ENCODE measurements at places on chromosomes 12 and 14.

DNA sequence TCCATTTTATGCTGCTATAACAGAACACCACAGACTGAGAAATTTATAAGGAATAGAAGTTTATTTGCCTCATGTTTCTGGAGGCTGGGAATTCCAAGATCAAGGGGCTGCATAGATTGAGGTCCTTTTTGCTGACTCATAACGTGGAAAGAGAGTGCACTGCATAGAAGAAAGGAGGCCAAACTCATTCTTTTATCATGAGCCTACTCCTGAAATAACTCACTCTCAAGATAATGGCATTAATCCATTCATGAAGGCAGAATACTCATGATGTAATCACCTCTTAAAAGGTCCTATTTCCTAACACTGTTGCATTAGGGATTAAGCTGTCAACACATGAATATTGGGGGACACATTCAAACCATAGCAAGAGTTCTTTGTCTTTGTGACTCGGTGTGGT lies 60.0 kb upstream of the FBXO33 start:
- no peak for DNase-seq

DNA sequence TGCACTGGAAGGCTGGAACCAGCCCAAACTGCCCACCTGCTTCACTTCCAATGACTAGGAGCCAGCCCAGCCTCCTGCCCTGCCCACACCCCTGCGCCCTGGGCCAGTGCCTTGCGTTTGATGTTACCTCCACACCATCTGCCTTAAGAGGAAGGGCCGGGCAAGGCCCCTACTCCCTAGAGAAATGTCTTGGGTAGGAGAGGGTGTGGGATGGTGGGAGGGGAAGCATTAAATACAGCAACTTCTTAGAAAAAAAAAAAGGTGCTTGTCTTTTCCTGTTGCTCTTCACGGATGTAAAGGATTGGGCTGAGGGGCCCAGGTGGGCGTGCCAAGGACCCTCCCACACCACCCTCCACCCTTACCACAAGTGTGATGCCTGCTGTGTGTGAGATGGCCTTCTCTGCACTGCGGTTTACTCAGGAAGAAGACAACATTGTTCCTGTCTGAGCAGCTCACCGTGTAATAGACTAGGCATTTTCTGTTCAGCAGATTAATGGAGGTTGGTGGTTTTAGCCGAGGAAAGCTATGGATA lies 99.9 kb downstream of the NINJ2 start:
- no peak for DNase-seq

- no peak for DNase-seq
Observed at GRCh38 chr12:29858270-29858786, 74.6 kb upstream of the TMTC1 start.

DNA sequence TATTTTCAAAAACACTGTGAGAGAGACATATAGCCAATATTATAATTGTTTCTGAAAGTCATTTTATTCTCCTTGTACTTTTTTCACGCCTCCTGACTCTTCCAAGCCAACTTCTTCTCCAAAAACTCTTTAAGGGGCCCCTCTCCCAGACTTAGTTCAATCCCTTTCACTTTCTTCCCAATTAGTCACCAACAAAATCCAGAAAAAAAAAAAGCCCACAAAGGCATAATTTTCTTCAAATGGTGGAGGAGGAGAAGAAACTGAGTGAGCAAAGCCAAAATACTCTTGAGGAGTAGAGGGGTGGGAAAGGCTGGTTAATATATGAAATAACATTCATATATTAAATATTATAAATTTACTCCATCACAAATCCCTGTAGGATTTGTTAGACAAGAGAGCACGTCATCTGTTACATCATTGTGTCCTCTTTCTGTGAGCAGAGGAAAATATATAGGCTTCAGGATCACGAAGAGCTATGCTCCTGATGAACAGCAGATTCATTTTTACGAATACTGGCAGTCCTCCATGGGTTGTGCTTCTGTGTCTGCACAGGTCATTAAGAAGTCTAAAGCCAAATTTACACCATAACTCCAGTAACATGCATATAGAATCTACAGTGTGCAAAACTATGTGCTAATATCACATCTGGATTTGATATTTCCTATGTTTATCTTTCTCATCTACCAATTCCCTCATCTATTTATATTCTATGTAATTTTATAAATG lies 25.9 kb upstream of the NID2 start:
- DNase-seq, result no peak

GRCh38 chr12:44874981-44875416 lies 1.1 kb downstream of the NELL2 start:
- DNase-seq, result no peak

- no peak for DNase-seq
Observed at GRCh38 chr14:26959437-26959836, 361.6 kb upstream of the NOVA1 start.

GRCh38 chr12:31011746-31012566 lies 61.7 kb upstream of the DDX11 start:
- DNase-seq, result no peak

DNA sequence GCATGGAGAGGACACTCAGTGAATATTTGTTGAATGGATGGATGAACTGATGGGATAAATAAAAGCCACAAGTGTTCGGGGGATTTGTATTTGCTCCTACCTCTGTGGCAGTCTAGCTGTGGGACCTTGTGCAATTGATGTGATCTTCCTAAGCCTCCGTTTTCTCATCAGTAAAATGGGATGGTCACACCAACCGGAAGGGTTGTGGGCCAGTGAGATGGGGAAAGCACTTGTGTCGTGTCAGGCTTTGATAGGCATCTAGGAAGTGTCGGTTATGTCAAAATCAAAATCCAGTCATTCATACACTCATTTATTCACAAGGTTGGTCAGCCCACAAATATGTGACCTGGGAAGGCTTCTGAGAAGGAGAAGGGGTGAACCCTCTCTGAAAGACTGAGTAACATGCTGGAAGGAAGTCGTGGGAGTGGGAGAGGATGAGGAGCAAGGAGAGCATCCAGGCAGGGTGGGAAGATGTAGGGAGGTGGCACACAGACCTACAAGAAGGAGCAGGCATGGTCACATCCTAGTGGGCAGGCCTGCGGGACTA lies 7.8 kb upstream of the SERPINA9 start:
- no peak for DNase-seq

DNA sequence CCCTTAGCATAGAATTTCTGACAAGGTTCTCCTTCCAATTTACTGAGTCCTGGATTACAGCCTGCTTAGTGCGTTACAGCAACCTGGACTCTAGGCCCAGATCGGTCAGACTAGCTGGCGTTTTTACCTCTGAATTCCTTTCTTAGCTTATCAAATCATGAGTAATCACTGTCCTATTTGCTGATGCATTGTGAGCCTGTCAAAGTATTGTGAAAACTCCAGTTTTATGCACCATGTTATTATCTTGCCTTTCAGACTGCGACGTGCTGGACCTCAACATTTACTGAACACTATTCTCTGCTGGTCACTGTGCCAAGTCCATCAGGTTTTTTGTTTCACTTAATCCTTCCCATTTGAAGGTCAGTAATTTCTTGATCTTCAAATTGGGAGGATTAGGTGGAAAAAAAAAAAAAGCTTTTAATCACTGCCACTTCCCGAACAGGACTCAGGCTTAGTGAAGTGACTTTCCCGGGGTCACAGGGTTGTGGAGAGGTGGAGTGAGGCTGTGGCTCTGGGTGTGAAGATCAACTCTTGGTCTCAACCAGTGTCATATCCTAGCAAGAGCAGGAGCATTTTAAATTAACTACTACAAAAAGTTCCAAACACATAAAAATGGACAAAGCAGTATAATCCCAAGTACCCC lies 31.2 kb downstream of the FBXO21 start:
- no peak for DNase-seq

DNA sequence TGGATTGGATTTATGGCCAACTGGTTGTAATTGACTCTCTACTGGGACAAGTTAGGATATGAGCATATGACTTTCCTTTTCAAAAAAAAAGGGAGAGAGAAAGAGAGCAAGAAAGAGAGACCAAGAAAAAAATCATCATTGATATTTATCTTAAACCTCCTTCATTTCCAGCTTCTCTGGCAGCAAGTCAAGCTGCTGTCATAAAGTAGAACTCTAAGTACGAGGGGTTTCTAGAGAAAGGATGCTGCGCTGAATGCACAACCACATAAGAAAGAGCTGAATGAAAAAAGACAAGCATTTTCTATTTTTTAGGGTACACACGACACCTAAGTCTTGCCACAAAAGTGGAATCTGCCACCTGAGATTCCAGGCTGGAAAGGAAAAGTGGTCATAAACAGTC lies 182.6 kb downstream of the SLC25A21 start:
- no peak for DNase-seq

- DNase-seq, result no peak
Observed at GRCh38 chr12:45721954-45722353, 7.6 kb upstream of the ARID2 start.

DNA sequence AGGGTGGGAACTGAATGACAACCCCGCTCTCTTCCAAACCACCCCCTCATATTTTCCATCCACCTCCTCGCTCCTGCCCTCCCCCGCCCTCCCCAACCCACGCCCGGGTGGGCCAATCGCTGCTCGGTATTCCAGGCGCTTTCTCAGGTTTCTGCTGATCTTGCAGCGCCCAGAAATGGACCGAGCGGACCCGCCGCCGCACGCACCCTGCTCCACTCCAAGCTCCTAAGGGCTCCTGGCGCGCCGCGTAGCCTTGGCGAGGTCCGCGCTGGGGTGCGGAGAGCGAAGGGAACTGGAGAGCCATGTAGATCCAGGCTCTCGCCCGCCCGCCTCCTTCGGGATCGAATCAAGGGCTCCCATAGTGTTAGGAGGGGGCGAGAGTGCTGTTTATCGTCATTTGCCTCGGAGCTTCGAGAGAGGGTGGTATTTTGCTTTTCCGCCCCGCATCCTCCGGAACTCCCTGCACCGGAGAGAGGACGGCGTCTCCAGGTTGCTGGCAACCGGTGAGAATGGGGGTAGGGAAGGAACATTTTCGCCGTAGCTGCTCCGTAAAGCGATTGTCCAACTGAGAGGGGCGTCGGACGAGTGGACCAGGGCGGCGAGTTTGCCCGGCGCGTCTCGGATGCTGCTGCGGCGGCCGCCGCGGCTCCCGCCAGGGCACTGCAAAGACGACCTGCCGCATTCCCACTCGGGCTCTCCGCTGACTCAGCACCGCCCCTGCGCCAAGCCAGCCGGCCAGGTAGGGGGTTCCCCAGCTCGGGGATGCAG lies at the start of gene KCNA1:
KCNA1 (plus strand) TSS at position 172 of the 768 bp plus-strand sequence. CDS start 1,474 bp downstream, outside the sequence.
- no peak for DNase-seq

GRCh38 chr14:63555572-63555971 lies 12.4 kb upstream of the PPP2R5E start:
- no peak for DNase-seq

Measured in cerebellar nuclear complex (tissue), 1 donor.